Epithelial cell of esophagus (primary cell): ENCODE measurements at places on chromosomes 3 and 15.

- DNase-seq = no peak
Observed at GRCh38 chr3:167814441-167814951, 79.0 kb downstream of the SERPINI1 start.

GRCh38 chr3:184261270-184261853 lies at the start of gene CAMK2N2:
Gene CAMK2N2, minus strand, starts transcription at chr3:184261553. Its CDS starts 268 bp downstream, at chr3:184261285.
- DNase-seq = peak; percentile 61

- no peak for DNase-seq
Observed at GRCh38 chr3:4011166-4011565, 211.9 kb downstream of the LRRN1 start.

DNA sequence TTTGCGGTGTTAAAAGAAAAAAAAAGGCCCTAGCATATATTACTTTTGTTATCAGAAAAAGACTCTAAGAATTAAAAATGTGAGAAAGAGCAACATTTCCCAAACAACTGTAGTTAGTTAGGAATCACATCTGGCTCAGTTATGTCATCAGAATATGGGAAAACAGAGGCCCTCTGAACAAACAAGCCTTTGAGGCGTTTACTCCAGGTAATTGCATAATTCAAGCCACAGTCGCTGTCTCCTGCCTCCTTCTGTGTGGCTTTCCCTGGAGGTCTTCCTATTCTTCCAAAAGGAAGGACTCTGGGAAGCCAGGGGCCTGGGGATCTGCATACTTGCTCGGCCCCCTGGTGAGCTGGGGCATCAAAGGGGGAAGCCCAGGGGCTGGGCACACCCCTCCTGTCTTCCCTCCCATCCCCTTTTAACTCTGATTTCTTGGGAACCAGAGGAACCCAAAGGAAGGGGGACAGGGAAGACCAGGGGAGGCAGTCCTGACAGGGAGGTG lies 3.7 kb upstream of the FAM107A start:
- peak; percentile 24 for DNase-seq

DNA sequence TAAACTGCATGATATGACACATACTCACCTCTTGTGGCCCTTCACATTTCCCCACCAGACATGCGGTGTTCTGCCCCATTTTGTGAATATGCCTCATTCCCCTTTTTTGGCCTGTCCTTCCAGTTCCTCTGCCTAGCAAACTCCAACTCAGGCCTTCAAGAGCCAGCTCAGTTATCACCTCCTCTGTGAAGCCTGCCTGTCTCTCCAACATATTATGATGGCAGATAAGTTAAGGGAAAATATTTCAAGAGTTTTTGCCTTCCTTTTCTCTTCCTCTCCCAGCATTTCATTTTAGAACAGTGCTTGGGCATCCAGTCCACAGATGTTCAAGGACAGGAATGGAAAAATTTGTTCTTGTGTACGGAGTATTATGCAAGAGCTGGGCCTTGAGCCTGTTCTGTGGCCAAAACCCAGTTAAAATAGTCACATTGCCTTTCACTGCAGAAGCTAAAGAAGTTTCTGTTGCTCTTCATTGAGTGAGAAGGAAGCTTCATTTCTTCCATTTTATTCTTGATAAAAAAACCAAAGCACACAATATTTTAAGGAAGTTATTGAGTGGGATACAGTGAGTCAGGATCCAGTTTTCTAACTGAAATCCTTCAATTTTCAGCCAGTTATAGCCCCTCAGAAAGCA lies 192.0 kb downstream of the GHSR start:
- DNase-seq = no peak

- peak; percentile 91 for DNase-seq
Observed at GRCh38 chr3:130820976-130821375, 72.9 kb upstream of the ATP2C1 start.

DNA sequence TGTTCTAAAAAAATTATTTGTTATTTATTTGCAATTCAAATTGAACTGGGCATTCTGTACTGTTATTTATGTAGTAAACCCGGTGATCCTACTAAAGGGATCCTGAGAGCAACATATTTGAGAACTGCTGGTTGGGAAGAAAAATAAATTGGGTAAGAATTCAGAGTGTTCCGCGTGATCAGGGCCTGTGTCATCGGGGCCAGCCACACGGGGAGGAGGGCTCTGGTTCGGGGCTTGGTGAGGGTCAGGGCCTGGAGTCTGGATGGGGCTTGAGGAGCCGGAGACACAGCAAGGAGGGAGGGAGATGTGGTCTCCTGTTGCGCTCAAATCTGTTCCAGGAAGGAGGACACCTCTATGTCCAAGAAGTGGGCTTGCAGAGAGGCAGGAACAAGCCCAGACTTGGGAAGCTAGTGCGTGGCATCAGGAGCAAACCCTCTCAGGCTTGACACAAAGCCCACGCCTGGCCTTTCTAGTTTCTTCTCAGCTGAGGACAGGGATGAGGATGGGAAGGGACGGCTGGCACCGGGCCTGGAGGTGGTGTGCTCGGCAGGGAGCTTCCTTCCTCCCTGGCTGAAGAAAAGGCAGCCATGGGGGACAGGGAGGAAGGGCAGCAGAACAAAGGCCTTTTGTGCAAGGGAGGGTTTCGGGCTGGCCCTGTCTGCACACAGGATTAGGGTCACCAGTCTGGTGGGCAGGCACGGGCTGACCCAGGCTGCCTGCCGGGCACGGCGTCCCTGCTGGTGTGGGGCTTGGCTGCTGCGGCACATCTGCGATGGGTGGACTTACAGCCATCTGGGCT lies 22.9 kb upstream of the FBLN2 start:
- peak; percentile 70 for DNase-seq

DNA sequence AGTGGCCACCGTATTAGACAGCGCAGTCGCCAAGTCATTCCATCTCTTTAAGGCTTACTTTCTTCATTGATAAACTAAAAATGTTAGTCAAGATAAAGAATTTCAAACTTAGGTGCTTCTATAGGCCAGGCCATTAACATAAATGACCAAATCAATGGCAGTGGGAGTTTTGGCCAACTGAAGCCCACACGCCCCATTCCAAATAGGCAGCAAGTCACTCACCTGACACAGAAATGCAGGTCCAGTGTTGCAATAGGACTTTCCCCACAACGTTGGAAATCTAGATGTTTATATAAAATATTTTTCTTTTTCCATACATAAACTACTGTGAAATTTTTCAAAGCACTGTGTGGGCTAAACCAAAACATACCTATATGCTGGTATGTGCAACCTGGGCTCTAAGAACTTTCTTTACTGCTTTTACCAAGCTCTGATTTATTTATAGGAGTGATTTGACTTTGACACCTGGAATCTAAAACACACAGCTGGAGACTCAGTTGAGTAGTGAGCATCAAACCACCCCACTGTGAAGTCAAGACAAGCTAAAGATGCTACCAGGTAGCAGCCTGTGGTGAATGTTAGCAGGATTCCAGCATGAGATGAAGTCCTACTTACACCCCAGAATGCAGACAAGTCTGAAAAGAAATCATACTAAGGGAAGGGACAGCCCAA lies 15.1 kb downstream of the GOLIM4 start:
- DNase-seq = no peak

DNA sequence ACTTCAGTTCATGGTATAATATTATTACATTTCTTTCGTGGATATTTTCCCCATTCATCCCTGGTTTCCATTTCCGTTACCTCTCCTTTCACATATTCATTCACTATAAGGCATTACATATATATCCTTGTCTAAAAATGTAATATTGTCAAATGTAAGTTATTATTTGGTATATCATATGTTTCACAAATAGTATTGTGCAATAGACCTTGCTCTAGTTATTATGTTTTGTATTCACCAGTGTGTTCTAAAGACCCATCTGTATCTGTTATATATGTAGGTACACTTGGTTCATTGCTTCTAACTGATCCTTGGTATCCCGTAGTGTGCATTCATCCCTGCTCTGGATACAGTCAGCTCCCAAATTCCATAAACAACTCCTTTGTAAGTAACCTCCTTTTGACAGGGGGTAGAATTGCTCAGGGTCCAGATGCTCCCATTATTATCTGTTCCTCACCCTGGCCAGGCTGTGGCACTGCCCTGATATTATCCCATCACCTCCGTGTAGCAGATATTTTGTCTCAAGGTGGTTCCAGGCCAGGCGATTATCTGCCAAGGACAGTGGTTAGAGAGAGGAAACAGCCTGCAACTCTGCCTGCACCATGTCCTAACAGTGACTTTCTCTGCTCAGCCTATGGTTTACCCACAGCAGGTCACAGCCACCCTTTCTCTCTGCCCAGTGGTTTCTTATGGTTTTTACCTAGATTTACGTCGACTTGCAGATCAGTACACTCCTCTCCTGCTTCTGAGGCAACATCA lies 29.2 kb downstream of the PAQR9 start:
- no peak for DNase-seq

DNA sequence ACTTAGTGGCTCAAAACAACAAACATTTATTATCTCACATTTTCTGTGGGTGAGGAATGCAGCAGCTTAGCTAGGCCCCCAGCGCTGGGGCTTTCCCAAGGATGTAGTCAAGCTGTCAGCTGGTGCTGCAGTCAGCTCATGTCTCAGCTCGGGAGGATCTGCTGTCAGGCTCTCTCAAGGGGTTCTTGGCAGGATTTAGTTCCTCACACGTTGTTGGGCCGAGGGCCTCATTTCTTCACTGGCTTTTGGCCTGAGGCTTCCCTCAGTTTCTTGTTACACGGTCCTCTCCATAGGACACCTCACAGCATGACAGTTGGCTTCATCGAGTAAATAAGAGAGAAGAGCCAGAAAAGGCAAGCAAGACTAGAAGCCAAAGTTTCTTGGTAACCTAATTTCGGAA lies 13.7 kb upstream of the U2SURP start:
- DNase-seq = peak; percentile 39

- DNase-seq = no peak
Observed at GRCh38 chr3:126118591-126118990, 34.7 kb upstream of the SLC41A3 start.

DNA sequence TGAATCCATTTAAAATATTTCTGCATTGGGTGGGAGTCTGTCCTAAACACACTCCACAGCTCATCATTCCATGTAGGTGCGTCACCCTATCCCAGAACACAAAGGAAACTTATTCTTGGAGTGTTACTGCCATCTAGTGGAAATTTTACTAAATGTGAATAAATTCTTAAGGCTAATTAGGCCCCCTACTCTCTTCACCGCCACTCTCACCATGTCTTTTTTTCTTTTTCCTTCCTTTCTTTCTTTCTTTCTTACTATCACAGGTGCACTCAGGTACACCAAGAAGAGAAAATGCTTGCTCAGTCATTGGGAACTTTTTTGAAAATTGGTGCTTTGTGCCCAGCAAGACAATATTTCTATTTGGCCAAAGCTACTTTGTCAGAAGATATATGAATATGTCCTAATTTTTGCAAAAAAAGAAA lies 26.4 kb upstream of the ATP8B4 start:
- DNase-seq = peak; percentile 81

DNA sequence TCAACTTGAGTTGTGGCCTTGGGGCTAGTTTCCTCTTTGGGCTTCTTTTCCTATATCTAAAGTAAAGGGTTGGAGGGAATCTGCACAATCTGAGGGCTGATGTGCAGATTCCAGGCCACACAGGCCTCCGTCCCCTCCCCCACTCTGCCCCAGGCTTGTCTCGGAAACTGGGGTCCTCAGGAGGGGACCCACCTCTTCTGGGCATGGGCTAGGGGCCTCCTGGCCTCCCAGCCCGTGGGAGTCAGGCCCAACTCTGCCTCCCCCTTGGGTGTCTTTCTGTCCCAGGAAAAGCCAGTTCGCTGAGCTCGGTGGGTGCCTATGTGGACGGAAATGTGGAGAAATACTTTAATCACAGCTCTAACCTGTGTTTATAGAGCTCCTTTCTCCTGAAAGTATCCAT lies 4.8 kb downstream of the SMAD6 start:
- DNase-seq = no peak

GRCh38 chr15:83846847-83847246 lies 192.9 kb downstream of the ADAMTSL3 start:
- peak; percentile 40 for DNase-seq

GRCh38 chr15:29589416-29589815 lies 232.9 kb downstream of the TJP1 start:
- DNase-seq = no peak

GRCh38 chr15:76968306-76968705 lies 26.6 kb upstream of the PSTPIP1 start:
- DNase-seq = peak; percentile 69

DNA sequence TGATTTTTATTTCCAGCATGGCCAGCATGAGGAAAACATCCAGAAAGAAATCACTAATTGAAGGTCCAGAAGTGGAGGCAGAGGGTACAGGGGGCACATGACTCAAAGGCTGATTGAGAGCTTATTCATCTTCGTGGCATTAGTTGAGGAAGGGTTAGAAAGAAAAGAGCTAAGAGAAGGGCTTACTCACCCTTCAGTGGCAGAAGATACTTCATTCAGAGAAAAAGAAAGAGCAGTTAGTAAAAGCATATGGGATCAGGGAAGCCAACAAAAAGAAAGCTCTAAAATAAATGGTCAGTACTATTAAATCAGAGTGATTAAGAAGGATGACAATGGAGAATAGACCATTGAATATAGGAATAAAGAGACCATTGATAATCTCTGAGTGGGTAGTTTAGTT lies 25.2 kb downstream of the GAP43 start:
- DNase-seq = peak; percentile 7

DNA sequence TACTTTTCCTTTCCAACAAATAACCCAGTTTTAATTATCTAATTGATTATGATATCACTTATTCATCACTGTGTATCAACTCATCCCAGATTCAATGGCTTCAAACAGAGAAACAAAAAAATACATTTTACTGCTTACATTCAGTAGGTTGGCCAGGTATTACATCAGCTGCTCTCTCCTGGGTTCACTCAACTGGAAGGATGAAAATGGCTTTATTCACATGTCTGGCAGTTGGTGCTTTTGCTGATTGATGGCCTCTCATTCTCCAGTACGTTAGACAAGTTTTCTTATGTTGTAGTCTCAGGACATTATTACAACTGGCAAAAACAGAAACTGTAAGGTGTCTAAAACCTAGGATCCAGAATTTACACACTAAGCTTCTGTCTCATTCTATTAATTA lies 811.0 kb upstream of the ALCAM start:
- DNase-seq = no peak

DNA sequence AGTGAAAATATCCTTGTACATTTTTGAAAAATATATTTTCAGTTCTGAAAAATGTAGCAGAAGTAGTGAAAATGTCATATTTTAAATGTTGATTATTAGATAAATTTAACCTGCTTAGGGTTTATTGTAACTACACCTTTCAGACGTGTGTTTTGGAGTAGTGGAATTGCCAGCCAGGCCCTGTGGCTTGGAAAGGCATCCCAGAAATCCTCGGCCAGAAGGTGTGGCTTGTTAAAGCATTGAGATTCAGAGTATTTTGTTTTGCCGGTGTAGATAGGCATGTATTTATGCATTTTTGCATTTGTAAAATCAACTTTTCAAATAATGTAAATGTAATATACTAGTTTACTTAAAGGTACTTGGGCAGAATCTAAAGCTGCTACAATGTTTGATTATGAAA lies 7.0 kb downstream of the EBLN2 start:
- no peak for DNase-seq

- no peak for DNase-seq
Observed at GRCh38 chr3:33394403-33395054, 45.7 kb downstream of the UBP1 start.
